ENCODE measurements at places on chromosomes 16 and 17.
A peak's percentile ranks its signal among the peaks of the same experiment; 100 is the strongest.

- DNase-seq = no peak
These were observed 22.6 kb downstream of the NDE1 start for GRCh38 chr16:15672514-15673167.

DNA sequence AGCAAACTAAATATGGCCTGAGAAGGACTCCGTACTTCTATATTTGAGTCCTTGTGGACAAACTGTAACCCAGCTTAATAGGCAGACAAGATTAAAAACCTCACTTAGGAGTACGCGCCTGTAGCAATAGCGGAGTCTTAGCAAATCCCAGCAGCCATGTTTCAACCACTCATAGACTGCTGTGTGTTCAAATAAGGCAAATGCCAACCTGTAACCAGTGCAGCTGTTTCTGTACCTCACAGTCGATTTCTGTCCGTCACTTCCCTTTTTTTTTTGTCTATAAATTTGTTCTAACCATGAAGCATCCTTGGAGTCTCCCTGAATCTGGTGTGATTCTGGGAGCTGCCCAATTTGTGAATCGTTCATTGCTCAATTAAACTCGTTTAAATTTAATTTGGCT, 30.2 kb downstream of the TANC2 start:
- DNase-seq = no peak

GRCh38 chr16:85153656-85154091, 41.4 kb upstream of the CIBAR2 start:
- no peak for DNase-seq

- no peak for DNase-seq
These were observed 8.8 kb upstream of the LPCAT2 start for GRCh38 chr16:55499951-55500529.

DNA sequence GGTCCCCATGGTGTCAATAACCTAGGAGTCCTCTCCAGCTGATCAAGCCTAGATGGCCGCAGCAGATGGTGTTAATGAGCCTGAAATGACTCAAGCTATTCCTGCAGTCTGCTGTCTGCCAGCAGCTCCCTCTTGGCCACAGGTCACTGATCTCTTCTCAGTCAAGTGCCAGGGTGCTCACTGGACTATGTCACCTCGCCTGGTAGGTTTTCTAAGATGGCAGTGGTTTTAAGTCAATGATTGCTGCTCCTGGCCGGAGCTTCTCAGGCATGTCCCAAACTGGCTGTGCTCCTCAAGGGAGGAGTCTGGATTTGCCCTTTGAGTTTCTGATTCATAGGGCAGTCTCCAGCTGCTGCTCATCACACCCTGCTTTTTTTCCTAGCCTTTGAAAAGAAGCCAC, 58.6 kb upstream of the SHISA6 start:
- DNase-seq = no peak

DNA sequence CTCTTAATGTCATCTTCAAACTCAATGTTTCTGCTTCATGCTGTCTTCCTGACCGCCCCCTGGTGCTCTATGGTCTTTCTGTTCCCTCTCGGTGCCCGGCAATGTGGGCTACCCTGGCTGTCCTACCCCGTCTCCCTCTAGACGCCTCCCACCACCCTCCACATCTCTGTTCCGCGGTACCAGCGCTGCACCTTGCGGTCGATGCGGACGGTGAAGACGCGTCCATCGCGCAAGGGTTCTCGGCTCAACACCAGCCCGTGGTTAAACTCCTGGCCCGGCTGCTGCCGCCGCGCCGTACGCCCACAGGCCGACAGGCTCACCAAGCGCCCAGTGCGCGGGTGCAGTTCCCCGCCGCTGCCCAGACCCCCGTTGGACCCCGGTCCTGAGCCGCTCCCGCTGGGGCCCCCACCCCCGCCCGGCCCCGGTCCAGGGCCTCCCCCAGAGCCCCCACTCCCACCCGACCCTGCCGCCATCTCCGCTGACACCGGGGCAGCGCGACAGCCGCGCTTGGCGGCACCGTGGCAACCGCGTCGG, at the start of gene NEURL4:
TSS of gene NEURL4 (minus strand) at position 496 of the 534 bp plus-strand sequence. CDS start at position 473, 23 bp downstream.
- no peak for DNase-seq

DNA sequence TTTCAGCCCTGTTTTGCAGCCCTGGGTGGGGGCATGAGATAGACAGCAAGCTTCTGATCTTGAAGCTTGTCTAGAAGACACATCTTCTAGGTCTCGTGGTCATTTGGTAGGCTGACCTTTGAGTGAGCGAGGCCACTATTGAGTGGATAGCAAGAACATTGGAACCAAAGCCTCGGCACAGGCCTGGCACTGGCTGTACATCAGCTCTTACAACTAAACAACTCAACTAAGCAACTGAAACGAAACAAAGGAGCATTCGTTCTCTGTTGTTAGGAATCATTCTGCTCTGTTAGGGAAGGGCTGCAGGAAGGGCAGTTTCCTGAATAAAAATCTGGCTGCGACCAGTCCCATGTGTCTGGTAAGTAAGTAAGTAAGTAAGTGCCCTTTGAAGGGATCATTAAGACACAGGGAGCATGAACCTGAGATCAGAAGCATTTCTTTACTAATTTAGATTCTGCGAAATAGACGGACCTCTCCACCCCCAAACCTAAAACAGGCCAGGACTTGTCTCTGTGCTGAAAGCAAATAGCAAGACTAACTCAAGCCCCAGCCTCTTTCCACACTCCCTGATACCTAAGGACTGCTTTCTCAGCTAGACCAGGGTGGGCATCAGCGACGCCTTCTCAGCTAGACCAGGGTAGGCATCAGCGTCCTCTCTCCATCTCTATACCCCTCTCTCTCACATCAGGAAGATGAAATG, 22.7 kb downstream of the CYB561 start:
- DNase-seq = no peak

- DNase-seq = no peak
These were observed 6.9 kb downstream of the HERPUD1 start for GRCh38 chr16:56938664-56939513.

GRCh38 chr17:39632153-39632941, 4.6 kb upstream of the STARD3 start:
- peak; percentile 62 for DNase-seq

GRCh38 chr16:4641306-4641687, 16.7 kb downstream of the MGRN1 start:
- no peak for DNase-seq

- DNase-seq = no peak
These were observed 17.5 kb downstream of the HELZ start for GRCh38 chr17:67227488-67227887.

GRCh38 chr17:57811638-57812280, 38.1 kb downstream of the MRPS23 start:
- DNase-seq = no peak

- DNase-seq = no peak
These were observed 22.9 kb downstream of the DHRS7C start for GRCh38 chr17:9768381-9768934.

GRCh38 chr16:58649707-58650106, 20.1 kb upstream of the CNOT1 start:
- DNase-seq = no peak

- DNase-seq = peak; percentile 79
These were observed 35.8 kb upstream of the BCAS3 start for GRCh38 chr17:60641810-60642220.

DNA sequence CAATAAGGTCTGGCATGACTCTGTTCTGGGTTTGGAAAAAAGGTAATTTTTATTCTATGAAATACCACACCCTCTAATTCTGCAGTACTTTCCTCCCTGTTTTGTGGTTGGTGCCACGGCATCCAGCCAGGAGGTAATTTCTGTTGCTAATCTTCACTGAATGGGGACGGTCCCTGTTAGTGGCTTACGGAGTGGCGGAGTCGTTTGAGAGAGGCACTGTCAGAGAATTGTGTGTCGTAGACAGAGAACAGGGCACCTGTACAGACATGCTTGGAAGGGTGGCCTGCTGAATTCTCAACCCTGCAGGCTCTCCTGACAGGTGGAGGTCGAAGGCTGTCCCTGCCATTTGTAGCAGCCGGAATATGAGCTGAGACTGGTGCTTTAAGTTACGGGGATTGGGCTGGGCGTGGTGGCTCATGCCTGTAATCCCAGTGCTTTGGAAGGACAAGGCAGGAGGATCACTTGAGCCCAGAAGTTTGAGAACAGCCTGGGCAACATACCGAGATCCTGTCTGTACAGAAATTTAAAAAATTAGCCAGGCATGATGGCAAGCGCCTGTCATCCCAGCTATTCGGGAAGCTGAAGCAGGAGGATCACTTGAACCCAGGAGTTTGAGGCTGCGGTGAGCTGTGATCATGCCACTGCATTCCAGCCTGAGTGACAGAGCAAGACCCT, 33.2 kb downstream of the EEF2K start:
- DNase-seq = no peak

GRCh38 chr17:73954951-73955350, 248.5 kb upstream of the RPL38 start:
- DNase-seq = no peak

- no peak for DNase-seq
These were observed 1.7 kb downstream of the BEAN1 start for GRCh38 chr16:66428682-66429251.

DNA sequence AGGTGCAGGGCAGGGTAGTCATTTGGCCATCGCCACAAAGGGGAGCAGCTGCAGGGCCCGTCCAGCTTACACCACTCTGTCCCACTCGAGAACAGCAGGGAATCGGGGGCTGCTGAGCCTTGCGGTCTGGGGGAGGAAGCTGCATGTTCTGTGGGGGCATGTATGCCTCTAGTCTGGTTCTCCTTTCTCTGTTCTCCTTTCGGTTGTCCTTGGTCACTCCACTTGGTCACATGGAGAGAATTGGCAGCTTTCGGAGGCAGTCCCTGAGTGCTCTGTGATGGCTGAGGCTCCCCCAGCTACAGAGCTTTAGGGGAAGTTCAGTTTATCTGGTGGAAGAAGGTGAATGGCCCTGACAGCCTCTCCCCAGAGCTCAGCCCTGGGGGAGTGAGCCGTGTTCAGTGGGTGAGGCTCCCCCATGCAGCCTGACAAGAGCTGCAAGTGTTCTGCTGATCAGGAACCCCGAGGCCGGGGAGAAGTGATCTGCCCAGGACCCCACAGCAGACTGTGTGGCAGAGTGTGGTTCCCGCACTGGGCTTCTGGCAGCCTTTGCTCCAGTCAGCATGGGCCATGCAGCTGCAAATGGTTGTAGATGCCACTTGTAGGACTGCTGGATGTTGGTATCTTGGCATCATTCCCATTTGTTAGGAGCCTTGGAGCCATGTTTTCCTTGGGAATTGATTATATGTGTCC, 22.3 kb upstream of the SMPD3 start:
- DNase-seq = no peak

DNA sequence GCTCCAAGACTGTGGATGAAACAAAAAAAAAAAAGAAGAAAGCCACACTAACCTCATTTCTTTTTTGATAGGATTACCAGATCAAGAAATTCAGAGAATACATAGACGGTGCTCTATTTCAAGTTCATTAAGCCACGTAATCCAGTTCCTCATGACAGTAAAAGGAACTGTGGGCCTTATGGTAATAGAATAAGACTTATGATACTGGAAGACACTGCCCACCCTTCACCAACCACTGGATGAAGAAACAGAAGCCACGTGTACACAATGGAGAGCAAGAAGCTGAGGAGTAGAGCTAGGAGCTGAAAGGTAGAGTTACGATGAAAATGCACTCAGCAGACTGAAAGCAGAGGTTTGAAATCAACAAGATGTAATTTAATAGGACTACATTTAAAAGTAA, 11.2 kb downstream of the NCBP3 start:
- DNase-seq = no peak

DNA sequence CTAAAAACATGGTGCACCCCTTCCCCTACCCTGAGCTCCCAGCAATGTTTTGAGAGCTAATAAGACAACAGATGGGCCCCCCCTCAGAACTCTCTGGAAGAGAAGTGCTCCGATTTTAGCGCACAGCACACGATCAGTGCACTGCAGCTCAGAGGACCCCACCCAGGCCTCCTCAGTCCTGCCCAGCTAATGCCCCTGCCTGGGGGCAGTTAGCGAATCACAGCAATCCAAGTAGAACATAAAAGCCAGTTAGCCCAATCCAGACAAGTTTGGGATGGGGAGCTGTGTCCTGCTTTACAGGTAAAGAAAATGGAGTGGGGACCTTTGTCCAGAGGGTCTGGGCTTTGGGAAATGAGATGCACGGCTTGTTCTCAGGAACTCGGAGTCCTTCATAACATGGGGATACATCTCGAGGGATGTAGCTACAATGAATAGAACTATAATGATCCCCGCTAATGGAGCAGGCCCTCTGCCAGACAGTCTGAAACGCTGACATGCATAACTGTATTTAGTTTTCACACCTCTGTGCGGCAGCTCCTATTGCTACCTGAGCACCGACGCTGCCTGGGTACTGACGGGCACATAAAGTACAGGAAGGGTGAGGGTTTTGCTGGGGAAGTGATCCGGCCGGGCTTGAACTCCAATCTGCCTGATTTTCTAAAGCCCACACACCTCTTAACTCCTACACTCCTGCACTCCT, 29.7 kb upstream of the CDC42EP4 start:
- peak; percentile 51 for DNase-seq

DNA sequence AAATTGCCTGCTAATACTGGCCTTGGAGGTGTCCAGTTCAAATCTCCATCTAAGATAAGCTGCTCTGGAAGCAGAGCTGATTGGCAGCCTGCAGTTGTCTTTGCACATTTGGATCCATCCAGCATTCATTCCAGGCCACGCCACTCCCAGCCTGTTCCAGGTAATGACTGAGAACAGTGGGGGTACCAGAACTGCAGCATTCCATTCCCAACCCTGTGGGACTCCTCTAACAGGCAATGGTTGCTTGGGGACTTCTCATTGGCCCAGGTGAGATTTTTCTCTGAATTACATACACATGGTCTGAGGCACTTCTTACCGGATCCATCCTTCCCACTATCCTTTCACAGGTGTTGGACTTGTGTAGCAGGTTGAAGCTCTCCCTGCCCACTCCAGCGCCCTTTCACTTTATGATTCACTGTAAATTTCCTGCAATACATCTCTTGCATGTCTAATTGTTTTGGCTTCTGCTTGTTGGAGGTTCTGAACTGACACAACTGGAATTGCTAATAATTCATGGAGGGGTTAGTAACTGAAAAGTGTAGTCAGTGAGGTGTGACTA, 206.1 kb upstream of the ZFHX3 start:
- no peak for DNase-seq

DNA sequence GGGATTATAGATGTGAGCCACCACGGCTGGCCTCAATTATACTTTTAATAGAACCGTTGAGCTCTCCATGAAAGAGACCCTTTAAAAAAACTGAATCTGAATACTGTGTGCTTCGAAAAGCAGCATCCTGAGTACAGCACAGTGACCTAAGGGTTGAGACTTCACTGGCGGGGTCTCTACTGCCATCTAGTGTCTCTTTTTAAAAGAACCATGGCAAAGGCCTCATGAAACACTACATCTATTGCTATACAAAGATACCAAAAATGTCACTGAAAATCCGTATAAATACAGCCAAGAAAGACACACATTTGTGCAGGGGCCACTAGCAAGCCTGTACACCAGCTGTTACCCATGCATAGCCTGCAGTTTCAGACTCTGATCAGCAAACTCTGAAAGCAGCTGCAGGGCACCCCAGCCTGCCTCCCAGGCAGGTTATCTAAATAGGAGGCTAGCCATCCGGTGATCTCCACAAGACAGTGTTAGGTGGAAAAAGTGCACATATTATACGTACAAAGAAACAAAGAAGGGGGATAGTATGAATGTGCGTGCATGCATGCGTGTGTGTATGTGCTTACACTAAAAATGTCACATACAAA, 35.3 kb downstream of the NPLOC4 start:
- peak; percentile 39 for DNase-seq
